Lower lobe of right lung (tissue), 2 donors: ENCODE measurements at places on chromosomes 11 and 22. TPM values are rescaled to one million over a fixed set of nuclear protein-coding genes. Genes with fewer than 3 reads are reported as not detected.

Gene C11orf42
- total RNA-seq = not detected

Gene FAM180B
- 0.53 TPM for total RNA-seq

- DNase-seq = no peak
These were observed 2.0 kb upstream of the MAPK11 start for GRCh38 chr22:50272044-50272802.

DNA sequence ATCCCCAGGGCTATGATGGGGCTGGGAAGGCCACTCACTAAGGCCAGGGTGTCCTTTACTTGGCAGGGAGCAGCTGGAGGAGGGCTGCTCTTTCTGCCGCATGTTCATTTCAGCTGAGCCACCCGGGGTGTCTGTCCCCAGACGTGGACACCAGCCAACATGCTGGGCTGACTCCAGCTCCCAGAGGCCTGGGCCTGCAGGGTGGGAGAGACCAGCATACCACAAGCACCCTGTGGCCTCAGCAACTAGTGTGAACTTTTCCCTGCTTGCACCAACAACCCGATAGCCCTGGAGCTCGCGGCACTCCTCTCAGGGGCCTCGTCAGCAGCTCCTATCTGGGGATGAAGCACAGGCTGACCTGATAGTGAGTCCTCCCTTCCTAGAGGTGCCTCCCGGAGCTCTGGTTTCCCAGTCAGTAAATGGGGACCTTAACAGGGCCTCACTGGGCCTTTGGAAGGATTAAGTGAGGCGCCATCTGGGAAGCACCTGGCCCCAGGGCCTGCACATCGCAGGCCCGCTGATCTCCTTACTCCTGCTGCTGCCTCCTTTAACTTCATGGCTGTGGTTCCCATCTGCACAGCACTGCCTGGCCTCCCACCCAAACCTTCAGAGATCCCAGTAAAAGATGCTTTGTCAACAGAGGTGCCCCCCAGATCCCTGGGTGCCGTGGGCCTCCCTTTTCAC lies 83.4 kb downstream of the GALNT18 start:
- DNase-seq = no peak

GRCh38 chr22:26941896-26942636 lies 284.7 kb downstream of the MIAT start:
- DNase-seq = no peak

GRCh38 chr11:133579165-133580031 lies 47.1 kb upstream of the OPCML start:
- DNase-seq = no peak

GRCh38 chr11:14422814-14423182 lies 63.8 kb upstream of the RRAS2 start:
- DNase-seq = no peak

DNA sequence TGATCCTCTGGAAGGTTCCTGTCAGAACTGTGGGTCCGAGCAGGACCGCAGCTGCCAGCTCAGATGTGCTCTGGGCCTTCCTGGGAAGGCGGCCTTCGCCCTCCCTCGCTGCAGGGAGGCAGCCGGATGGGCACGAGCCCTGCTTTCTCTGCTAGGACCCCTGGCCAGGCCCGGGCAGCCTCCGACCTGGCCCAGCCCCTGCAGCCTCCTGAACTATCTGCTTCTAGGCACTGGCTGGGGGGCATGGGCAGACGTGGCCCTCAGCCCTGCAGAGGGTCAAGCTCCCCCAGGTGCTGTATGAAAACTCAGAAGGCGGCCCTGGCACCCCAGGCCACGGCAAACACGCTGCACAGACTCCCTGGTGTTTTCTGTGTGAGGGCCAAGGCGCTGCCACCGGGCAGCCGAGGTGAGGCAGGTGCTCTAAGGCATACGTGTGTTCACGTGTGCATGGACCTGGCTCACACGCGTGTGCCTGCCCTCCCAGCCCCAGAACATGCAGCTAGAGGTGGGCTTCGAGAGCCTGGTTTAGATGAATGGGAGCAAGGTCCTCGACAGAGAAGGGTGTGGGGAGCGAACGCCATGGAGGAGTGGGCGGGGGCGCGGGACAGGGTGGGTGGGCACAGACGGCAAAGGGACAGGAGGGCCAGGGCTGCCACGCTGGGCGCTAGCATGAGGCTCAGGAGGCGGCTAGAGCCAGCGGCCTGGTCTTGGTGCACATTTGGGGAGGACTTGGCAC lies 4.3 kb downstream of the LRFN4 start:
- DNase-seq = no peak

DNA sequence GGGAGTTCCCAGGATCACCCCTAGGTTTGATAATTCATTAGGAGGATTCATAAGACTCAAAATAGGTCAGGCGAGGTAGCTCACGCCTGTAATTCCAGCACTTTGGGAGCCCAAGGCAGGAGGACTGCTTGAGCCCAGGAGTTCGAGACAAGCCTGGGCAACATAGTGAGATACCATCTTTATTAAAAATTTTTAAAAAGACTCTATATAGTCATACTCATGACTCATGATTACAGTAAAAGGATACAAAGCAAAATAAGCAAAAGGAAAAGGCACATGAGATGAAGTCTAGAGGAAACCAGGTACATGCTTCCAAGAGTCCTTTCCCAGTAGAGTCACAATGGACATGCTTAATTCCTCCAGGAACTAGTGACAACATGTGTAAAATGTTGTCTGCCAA lies 13.9 kb upstream of the PTS start:
- no peak for DNase-seq
